D341Med (cell line): ENCODE measurements at places on chromosomes 4 and X.

GRCh38 chr4:141124224-141124623, 9.0 kb downstream of the RNF150 start:
- no peak for DNase-seq

DNA sequence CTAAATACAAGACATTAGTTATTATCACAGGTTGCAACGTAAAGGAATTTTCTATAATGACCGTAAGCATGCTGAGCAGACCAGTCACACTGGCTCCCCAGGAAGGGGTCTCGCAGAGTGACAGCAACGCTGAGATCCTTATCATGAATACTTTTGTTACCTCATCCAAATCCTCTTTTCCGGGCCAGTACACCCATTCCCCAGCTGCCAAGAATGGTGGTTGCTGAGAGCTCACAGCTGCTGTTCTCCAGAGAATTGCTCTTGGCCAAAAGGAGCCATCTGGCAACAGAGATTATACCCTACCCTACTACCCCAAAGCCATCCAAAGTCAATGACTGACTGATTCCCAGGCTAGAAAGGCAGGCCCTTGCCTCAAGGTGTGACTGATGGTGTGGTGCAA, 91.6 kb downstream of the FUNDC1 start:
- DNase-seq, result peak; percentile 57

GRCh38 chr4:8385611-8386010, 54.9 kb downstream of the ACOX3 start:
- no peak for DNase-seq

- peak; percentile 30 for DNase-seq
These were observed 37.3 kb downstream of the RNF212 start for GRCh38 chr4:1075809-1076699.

DNA sequence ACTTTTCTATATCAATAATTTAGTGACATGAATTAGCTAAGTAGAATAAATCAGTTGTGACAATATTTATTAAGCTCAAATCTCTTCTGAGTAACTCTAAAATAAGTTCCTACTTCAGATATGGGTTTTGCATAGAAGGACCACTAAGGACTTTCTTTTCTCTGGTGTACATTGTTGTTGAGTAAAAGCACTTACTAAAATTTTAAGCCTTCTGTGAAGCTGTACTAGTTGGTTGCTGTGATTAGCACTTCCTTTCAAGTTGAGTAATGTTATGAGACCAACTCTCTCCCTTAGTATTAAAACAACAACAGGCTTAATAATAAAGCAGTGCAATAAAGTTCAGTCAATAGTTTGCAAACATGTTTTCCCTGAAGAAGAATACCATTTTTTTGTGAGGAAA, 667.4 kb upstream of the NDST4 start:
- no peak for DNase-seq

- DNase-seq, result no peak
These were observed 22.8 kb upstream of the SEC24B start for GRCh38 chr4:109410776-109411175.

DNA sequence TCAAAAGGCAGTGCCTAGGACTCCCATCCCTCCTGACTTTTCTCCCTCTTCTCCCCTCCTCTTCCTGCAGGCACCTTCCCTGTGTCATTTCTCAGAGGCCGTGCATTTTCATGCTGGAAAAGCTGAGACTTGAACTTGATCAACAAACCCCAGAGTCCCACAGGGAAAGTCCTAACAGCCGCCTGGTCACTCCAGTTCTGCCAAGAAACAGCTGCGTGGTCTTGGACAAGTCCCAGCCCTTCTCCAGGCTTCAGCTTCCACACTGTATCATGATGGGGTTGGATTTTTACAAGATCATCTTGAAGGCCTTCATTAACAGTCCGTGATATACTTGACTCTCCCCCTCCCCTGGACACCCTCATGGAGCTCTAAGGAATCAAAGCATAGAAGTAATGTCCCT, 366.0 kb downstream of the BCOR start:
- no peak for DNase-seq

DNA sequence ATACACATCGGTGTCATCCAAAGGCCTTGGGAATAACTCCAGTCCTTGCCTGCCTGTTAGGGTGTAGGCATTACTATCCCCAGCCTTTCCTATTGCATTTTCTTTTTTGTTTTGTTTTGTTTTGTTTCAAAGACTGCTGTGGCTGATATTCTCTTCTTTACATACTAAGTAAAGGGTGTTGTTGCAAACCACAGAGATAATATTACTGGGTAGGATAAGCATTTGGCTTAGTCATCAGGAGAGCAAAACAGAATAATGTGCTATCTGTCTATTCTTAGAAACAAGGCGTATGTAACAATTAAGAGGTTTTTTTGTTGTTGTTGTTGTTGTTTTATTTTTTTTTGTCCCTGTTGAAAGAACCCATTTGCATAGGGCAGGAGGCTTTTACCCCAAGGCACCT, 41.8 kb downstream of the UGT2B28 start:
- DNase-seq, result no peak

GRCh38 chr4:149161247-149161646, 654.4 kb downstream of the IQCM start:
- DNase-seq, result no peak

DNA sequence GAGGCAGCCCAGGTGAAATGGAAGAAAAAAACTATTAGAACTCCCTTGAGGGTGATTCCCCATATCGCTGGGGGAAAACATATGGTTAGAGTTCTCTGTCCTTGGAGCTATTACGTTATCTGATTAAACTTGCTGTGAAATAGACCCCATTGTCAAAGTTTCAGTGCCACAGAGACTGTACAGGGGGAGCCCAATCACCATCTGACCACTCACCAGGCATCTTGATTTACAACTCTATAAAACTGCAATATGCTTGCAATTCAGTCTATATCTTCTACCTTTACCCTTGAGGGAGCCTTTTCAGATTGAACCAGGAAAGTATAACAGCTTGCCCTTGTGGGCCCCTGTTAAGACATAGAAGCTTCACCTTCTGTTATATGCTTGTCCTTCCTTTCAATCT, 18.2 kb downstream of the TMEM255A start:
- DNase-seq, result no peak

DNA sequence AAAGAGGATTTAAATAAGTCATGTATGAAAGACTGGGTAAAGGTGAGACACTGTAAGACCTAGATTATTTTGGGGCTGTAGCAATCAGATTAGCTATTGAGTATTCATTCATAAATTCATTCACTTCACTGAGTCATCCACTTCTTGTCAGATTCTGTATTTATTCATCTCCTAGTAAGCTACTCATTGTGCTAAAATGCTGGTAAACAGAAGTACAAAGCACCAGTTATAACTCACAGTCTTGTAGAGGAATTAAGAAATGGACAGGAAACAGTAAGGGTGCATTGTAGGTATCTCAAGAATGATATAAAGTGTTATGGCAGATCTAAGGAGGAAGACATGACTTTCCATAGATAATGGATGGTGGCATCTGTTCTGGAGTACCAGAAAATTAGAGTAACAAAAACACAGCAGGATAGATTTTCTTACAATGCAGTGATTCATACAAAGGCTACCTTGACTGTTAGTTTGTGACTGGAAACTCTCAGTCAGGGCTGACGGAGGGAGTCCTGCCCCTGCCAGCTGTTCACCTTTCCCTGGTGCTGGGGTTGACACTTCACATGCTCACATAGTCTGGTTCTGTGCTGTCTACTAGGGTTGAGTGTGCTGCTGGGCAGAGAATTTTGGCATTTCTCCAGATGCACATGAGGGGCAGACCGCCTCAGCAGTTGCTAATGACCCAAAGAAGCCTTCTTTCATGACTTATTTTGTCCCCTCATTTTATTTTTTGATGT, 26.5 kb upstream of the HAND2 start:
- no peak for DNase-seq

DNA sequence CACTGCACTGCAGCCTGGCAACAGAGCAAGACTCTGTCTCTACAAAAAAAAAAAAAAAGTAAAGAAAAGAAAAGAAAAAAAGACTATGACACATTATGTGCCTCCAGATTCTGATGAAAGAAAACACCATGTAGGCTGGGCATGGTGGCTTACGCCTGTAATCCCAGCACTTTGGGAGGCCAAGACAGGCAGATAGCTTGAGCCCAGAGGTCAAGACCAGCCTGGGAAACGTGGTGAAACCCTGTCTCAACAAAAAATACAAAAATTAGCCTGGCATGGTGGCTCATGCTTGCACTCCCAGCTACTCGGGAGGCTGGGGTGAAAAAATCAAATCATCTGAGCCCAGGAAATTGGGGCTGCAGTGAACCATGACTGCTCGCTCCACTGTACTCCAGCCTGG, 19.4 kb downstream of the THOC2 start:
- DNase-seq, result no peak

- no peak for DNase-seq
These were observed 10.2 kb upstream of the GLOD5 start for GRCh38 chrX:48751343-48751742.

- no peak for DNase-seq
These were observed 214.5 kb downstream of the KCNIP4 start for GRCh38 chr4:21733894-21734630.

GRCh38 chr4:8437281-8437680, 3.2 kb downstream of the ACOX3 start:
- no peak for DNase-seq

GRCh38 chr4:142781114-142781513, 65.0 kb downstream of the INPP4B start:
- DNase-seq, result no peak

GRCh38 chrX:84047339-84047738, 140.7 kb downstream of the RPS6KA6 start:
- peak; percentile 6 for DNase-seq

DNA sequence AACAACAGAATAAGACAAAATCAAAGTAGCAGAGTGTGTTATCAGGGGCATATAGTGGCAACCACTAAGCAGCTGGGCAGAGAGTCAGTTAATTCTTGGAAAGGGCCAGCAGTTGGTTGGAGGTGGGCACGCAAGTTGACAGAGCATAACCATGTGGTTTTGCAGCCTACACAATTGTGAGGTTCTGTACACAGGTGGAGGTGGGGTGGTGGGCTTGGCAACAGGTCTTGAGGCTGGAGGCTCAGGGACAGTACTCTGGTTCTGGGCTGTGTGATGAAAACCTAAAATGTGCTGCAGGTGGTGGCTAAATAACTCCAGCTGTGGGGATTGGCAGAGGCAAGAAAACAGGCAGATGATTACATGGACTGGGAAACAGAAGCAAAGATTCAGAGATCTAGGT, 1112.7 kb downstream of the PDHA2 start:
- DNase-seq, result no peak

GRCh38 chr4:88600176-88600838, 8.0 kb downstream of the HERC3 start:
- no peak for DNase-seq

GRCh38 chr4:187767158-187767557, 228.4 kb upstream of the ZFP42 start:
- no peak for DNase-seq
